ENCODE measurements at places on chromosomes 7 and 10. TPM values are rescaled to one million over a fixed set of nuclear protein-coding genes. Genes with fewer than 3 reads are reported as not detected.
A peak's percentile ranks its signal among the peaks of the same experiment; 100 is the strongest.

The NANOS1 gene
- total RNA-seq: 11.3 TPM

The SLC16A12 gene
- total RNA-seq: not detected

DNA sequence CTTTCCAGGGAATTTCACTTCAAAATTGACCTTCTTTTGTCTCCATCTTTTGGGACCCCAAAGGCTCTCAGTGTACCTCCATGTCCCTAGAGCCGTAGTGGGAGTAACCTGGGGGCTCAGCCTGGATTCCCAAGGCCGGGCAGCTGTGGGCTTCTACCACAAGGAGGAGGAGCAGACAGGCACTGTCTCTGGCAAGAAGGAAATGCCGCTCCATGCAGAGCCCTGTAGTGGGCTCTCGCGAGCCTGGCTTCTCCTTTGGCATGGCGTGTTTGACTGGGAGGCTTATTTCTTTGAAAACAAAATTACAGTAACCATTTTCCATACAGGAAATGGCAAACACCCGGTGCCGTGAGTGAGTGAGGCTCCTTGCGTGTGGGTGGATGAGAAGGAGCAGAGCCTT lies 76.8 kb upstream of the FAM180A start:
- no peak for DNase-seq

- DNase-seq: no peak
Measured at GRCh38 chr7:30072735-30073134, 44.5 kb downstream of the PLEKHA8 start.

- no peak for DNase-seq
Measured at GRCh38 chr7:45969940-45970339, 48.9 kb upstream of the IGFBP3 start.

GRCh38 chr10:17872191-17873091 lies 63.3 kb downstream of the MRC1 start:
- peak; percentile 12 for DNase-seq

GRCh38 chr7:137958470-137959431 lies 43.1 kb downstream of the CREB3L2 start:
- no peak for DNase-seq

- DNase-seq: no peak
Measured at GRCh38 chr7:2084331-2084730, 148.4 kb downstream of the MAD1L1 start.

- no peak for DNase-seq
Measured at GRCh38 chr10:78529262-78529661, 495.6 kb downstream of the RPS24 start.

GRCh38 chr7:99155211-99155610 lies 11.3 kb upstream of the SMURF1 start:
- DNase-seq: no peak
